ENCODE measurements at places on chromosomes 1 and 21.

DNA sequence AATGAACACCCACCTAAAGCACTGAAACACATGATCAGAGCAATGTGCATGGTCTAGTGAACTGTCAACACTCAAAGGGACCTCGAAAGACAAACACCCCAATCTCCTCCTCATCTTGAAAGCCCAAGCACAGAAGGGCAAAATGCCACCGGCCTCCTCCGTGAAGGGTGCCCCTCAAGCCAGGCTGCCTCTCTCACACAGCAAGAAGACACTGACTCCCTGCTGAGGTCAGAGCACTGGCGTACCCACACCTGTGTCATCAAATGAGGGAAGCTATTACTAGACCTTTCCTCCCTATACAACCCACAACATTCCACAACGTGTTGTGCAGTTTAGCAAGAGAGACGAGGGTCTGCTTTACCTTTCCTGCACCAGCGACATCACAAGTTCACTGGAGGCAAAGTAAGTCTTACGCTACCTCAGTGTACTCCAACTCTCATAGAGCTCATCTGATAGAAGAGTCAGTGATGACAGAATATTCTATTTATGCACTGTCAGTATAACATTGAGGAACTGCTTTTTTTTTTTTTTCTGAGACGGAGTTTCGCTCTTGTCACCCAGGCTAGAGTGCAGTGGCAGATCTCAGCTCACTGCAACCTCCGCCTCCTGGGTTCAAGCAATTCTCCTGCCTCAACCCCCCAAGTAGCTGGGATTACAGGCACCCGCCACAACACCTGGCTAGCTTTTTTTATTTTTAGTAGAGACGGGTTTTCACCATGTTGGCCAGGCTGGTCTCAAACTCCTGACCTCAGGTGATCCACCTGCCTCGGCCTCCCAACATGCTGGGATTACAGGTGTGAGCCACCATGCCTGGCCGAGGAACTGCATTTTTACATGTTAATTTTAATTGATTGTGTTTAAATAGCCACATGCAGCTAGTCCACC lies 3.3 kb downstream of the SH3BP5L start:
- DNase-seq = no peak

DNA sequence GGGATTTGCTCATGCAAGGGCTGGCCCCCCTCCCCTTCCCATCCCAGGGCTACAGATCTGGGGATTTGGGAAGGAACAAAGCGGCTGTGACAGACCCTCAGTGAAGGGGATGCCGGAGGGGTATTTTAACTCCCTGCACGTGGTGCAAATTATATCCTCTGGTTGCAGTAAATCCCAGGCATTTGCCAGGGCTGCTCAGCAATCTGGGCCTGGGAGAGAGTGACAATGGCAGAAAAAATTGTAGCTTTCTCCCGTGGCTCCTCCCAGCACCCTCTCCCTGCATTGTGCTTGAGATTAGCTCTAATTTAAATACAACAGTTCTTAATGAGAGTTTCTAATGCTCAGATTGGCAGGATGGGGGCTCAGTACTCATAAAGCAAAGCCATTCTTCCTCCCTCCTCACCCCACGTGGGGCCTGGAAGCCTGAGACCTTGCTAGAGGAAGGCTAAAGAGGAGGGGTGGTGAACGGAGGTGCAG lies 129.9 kb upstream of the CD34 start:
- peak; percentile 23 for DNase-seq

- DNase-seq = peak; percentile 41
These were observed 150.3 kb upstream of the SPAG17 start for GRCh38 chr1:118335331-118335732.

- DNase-seq = peak; percentile 24
These were observed 155.1 kb upstream of the CAMK1G start for GRCh38 chr1:209428241-209428921.

DNA sequence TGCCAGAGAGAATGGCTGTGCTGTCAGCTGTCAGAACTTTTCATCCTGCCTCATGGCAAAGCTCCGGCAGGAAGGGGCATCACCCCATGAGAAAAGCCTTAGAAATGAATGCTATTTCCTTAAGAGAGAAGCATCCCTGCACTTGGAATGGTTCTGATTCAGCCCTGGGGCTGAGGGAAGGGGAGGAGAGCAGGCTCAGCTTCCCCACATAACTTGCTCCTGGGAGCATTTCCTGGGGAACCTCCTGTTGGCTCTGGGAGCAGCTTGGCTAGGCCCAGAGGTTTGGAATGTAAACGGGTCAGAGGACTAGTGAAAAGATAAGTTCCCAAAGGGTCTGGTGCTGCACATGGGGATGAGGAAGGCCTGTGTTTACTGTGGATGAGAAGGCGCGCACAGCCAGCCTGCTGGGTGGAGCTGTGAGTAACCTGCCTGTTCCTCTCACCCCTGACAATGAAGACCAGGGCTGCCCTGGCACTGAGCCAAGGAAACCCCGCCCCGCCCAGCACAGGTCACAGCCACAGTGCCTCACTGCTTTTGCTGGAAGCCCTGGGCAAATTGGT lies 5.0 kb downstream of the PRELP start:
- peak; percentile 59 for DNase-seq

GRCh38 chr1:168229893-168230292 lies 4.1 kb downstream of the SFT2D2 start:
- DNase-seq = no peak

- DNase-seq = no peak
These were observed 1102.5 kb downstream of the AMY1C start for GRCh38 chr1:104852151-104852550.

DNA sequence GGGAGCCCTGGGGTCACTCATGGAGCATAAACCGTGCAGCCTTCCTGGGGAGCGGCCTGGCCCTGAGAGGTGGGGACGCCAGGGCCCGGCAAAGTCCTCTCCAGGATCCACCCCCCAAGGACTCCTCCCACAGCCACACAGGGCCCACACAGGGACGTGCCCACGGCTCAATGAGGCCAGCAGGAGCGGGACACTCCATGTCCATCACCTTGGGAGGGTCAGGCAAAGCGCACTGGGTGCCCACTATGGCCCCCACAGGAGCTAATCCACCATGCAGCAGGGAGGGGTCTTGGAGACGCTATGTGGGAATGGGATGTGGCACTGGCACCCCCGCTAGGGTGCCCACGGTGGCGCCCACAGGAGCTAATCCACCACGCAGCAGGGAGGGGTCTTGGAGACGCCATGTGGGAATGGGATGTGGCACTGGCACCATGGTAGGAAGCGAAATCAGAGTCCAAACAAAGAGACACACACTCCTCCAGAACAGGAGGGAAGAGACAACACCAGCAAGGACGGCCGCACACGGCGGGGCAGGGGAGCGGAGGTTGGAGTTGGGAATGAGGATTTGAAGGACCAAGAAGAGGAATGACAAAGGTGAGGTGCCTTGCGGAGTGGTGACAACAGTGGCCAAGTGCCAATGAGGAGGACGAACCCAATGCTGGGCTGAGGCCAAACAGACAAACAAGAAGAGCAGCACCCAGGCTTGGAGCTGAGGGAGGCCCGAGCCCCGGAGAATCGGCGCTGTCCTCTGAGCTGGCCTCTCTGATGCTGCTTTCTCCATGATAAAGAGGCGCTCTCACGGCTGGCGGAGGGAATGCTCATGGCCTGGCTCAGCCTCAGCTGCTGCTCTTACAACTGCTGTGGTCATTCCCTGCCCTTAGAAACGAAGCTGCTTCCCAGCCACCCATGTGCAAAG lies 18.1 kb upstream of the SLC19A1 start:
- no peak for DNase-seq

- DNase-seq = no peak
These were observed 21.7 kb downstream of the LRRN2 start for GRCh38 chr1:204663644-204664383.

DNA sequence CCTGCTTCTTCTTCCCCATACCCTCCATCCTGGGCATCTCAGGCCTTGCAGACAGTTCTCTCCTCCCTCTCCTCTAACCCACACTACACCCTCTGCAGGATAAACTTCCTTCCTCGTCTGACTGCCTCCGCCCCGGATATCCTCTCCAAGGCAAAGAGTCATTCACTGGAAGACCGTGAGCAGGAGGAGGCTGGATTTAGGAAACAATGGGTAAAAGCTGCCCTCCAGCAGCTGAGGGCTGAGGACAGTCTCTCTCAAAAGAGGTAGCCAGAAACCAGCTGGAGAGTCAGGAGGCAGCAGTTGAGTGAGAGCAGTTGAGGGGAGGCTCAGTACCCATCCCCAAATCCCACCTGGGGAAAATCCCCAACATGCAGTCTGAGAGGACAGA lies 1.4 kb downstream of the CSRP1 start:
- DNase-seq = no peak

Measured in skin of body (tissue), 3 donors.